Dermis blood vessel endothelial cell (primary cell): ENCODE measurements at places on chromosomes 5 and 9. TPM values are rescaled to one million over a fixed set of nuclear protein-coding genes. Genes with fewer than 3 reads are reported as not detected.

The LRRC26 gene
- not detected in 2 replicates for total RNA-seq

The GLRA1 gene
- total RNA-seq: not detected in 2 replicates

The IFNA13 gene
- not detected in 2 replicates for total RNA-seq

The F2RL2 gene
- total RNA-seq: under 0.01 and 0.14 TPM in 2 replicates

The S1PR3 gene
- total RNA-seq: 1.0 and 3.6 TPM in 2 replicates

The FBP2 gene
- total RNA-seq: not detected in 2 replicates

The IL13 gene
- not detected in 2 replicates for total RNA-seq
